ENCODE measurements at places on chromosomes 3 and 15. TPM values are rescaled to one million over a fixed set of nuclear protein-coding genes. Genes with fewer than 3 reads are reported as not detected.

The PRR23A gene
- 0.05 TPM for polyA plus RNA-seq

The CPA3 gene
- 1.0 TPM for polyA plus RNA-seq

The FAM107A gene
- polyA plus RNA-seq = 63.9 TPM

DNA sequence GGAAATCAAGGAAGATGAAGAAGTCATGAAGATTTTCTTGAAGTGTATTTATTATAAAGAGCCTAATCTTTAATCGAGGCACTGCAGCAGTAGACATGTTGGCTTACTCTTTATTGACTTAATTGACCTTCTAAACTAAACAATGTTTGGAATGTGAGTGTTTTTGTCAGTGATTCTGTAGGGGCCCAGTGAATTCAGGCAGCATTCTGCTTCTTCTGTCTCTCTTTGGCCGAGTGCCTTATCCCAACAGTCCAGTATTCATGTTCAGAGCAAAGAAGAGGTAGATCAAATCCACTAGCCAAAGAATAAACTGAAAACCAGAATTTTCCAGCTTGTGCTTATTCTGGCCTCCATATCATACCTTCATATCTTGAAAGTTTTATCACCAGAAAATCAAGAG, 55.7 kb downstream of the RLBP1 start:
- peaks cover 3% of the 10 kb centered on the region for H3K4me1 ChIP-seq
- H3K4me3 ChIP-seq = no peak overlapping the region
- no peaks in the 10 kb centered on the region for H3K27me3 ChIP-seq
- H3K27ac ChIP-seq = no peak overlapping the region
- H3K36me3 ChIP-seq = no peaks in the 10 kb centered on the region

- H3K4me3 ChIP-seq = no peak overlapping the region
- H3K27ac ChIP-seq = no peak overlapping the region
- DNase-seq = no peak
- H3K4me1 ChIP-seq = no peaks in the 10 kb centered on the region
- no peaks in the 10 kb centered on the region for H3K27me3 ChIP-seq
- no peaks in the 10 kb centered on the region for H3K36me3 ChIP-seq
Observed at GRCh38 chr15:35627696-35628095, 81.7 kb upstream of the DPH6 start.
